Endothelial cell (in vitro differentiated cells): ENCODE measurements at places on chromosomes 16 and 17. TPM values are rescaled to one million over a fixed set of nuclear protein-coding genes. Genes with fewer than 3 reads are reported as not detected.

Gene KRTAP4-6
- not detected for total RNA-seq

Gene SMIM5
- 1.1 TPM for total RNA-seq

- no peak overlapping the region for H3K4me3 ChIP-seq
- DNase-seq, result no peak
- H3K4me1 ChIP-seq, result no peaks in the 10 kb centered on the region
- no peaks in the 10 kb centered on the region for H3K36me3 ChIP-seq
- H3K27me3 ChIP-seq, result peaks cover 4% of the 10 kb centered on the region
Observed at GRCh38 chr16:1066584-1067172, 5.9 kb upstream of the SSTR5 start.

GRCh38 chr17:8631554-8631877, 991 bp upstream of the MYH10 start:
- peak overlapping the region; percentile 89 for H3K4me3 ChIP-seq
- peaks cover 10% of the 10 kb centered on the region for H3K27me3 ChIP-seq
- no peak for DNase-seq
- peaks cover 5% of the 10 kb centered on the region for H3K36me3 ChIP-seq
- peak overlapping the region; percentile 93 for H3K27ac ChIP-seq
- H3K4me1 ChIP-seq, result peaks cover 33% of the 10 kb centered on the region

- DNase-seq, result no peak
- H3K4me1 ChIP-seq, result peaks cover 13% of the 10 kb centered on the region
- H3K27ac ChIP-seq, result no peak overlapping the region
- no peak overlapping the region for H3K4me3 ChIP-seq
Observed at GRCh38 chr17:29444589-29444988, 54.4 kb downstream of the TAOK1 start.

DNA sequence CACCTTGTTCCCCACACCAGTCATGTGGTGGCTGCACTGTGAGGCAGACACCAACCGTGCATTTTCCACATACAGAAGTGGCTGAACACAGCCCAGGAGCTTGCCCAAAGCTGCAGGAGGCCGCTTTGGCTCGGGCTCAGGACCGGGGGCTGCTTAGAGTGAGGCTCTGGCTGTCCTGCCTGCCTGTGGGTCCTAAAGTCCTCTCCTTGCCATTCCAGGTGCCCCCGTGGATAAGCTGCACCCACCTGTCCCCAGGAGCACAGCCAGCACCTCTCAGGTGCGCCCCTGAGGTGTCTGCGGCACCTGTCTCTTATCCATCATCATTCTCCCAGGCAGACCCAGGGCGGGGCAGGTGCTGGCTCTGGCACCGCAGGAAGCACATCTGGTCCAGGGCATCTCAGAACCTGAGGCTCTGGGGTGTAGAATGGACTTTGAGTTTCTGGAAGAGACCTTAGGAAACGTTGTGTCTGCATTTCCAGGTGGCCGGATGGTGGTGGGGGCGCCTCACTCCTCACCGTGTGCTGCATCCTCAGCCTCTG, 180.5 kb upstream of the ZNF469 start:
- DNase-seq, result no peak
- H3K36me3 ChIP-seq, result peaks cover 4% of the 10 kb centered on the region
- no peak overlapping the region for H3K4me3 ChIP-seq
- no peak overlapping the region for H3K27ac ChIP-seq
- H3K27me3 ChIP-seq, result no peaks in the 10 kb centered on the region

Gene SEPTIN1
- 1.6 TPM for total RNA-seq

- no peak for DNase-seq
- H3K4me1 ChIP-seq, result no peaks in the 10 kb centered on the region
- H3K27ac ChIP-seq, result no peak overlapping the region
Observed at GRCh38 chr16:58205276-58206036, 7.5 kb upstream of the CSNK2A2 start.

DNA sequence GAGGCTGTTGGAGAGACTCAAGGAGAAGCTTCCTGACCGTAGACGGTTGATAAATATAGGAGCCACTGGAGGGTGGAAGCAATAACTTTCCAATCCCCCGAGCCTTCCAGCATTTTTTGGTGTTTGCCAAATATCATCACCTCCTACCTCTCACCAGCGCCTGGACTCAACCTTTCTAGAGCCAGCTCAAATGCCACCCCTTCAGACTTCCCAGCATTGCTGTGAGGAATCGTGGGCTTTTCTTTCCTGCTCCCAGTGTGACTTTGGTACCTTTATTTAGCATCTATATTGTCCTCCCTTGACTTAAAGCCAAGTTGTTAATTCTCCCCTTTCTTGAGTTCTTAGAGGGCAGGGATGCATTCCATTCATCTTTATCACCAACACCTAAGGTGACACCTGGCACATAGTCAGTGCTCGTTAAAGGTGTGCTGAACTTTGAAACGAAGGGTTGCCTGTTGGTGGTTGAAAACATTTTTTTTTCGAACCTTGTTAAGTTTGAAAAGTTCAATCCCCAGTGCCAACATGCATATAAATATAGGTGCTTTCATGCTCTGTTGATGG, 35.3 kb upstream of the CCR7 start:
- no peaks in the 10 kb centered on the region for H3K27me3 ChIP-seq
- no peak overlapping the region for H3K4me3 ChIP-seq

DNA sequence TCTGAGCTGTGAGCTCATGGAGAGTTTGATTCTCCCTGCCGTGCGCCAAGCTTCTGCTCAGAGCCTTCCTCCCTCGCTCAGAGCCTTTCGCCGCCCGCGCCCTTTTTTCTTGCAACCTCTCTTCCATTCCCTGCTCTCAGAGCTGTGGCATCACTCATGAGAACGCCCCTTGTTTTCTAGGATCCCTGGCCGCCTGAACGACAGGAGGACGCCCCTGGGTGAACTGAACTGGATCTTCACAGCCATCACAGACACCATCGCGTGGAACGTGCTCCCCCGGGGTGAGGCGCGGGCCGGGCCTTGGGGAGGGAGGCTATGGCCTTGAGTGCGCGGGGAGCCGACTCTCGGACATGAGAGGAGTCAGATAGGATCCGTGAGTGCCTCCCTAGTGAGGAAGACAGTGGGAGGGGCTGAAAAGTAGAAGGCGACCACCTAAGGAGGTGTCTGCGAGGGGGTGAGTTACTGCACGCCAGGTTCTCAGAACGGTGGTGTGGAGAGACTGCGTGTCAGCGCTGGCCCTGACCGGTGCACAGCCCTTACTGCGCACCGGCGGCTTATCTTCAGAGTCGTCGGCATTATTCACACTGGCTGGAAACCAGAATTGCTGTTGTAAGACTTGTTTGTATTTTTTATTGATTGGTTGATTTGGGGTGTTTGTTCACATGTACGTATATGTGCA, 169.5 kb upstream of the CHMP6 start:
- peaks cover 4% of the 10 kb centered on the region for H3K36me3 ChIP-seq
- peaks cover 1% of the 10 kb centered on the region for H3K27me3 ChIP-seq
- DNase-seq, result no peak
- peaks cover 4% of the 10 kb centered on the region for H3K4me1 ChIP-seq

Gene GAA
- 93.0 TPM for total RNA-seq

Gene CSH2
- total RNA-seq, result not detected

DNA sequence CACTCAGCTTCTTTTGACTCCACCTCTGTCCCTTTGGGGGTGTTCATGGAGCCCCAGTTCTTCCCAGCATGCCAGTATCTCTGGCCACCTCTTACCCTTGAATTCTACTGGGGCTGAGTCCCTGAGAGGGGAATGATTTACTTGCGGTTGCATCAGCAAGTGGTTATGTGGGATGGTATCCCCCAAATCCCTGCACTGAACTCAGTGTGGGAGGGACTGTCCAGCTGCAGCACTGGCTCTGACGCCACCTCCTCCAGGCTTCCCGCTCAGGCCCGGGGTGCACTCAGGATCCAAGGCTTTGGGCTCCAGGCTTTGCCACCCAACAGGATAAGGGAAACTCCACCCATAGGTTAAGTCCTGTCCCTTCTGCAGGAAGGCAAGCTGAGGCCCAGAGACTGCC, 21.1 kb upstream of the BRD7 start:
- H3K4me3 ChIP-seq, result no peak overlapping the region
- H3K36me3 ChIP-seq, result no peaks in the 10 kb centered on the region
- no peak overlapping the region for H3K27ac ChIP-seq
- DNase-seq, result no peak
- H3K4me1 ChIP-seq, result peaks cover 7% of the 10 kb centered on the region
- peaks cover 3% of the 10 kb centered on the region for H3K27me3 ChIP-seq

GRCh38 chr17:58328195-58329034, at the start of gene TSPOAP1:
TSPOAP1 (minus strand) TSS chr17:58328795; CDS start chr17:58327920, 875 bp downstream.
- H3K27me3 ChIP-seq, result peaks cover 23% of the 10 kb centered on the region
- no peak within 1 kb of the TSS for H3K27ac ChIP-seq
- peak within 1 kb of the TSS; percentile 2 for H3K4me3 ChIP-seq
- H3K4me1 ChIP-seq, result peaks cover 12% of the 10 kb centered on the region
- DNase-seq, result no peak
- H3K36me3 ChIP-seq, result no peaks in the 10 kb centered on the region

DNA sequence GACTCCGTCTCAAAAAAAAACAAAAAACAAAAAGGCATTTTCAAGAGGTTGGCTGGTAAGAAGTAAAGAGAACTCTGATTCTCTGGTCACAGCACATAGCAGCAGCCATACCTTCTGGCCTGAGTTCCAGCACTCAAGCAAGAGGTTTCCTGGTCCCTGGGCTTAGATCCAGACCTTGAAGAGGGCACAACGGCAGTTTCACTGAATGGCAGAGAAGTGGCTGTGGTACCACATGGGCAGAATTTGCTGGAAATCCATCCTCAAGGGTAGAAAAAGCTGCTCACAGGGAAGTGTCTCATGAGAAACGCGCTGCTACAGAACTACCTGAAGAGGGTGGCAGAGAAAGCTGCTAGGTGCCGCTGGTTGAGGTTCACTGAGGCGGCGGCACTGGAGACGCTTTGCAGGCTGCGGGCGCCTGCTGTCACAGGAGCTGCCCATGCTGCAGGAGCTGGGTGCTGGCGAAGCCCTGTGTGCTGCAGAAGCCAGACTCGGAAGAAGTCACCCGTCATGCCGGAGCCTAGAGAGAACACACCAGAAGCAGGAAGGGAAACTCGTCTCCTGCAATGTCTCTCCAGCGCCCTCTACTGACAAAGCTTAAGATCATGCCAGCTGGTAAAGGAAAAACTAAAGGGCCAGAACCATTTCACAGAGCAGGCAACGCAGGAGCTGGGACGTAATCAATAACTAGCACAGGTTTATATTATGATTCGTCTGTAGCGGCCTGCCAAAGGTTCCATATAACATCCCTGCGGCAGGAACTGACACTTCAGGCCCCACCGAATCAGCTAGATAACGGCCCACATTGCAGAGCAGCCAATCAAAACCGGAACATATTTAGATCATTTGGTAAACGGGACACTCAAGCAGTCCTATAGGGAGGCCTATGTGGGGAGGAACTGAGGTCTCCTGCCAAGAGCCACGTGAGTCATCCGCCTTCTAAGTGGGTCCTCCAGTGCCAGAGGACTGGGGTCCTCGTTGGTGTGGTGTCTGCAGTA, 5.4 kb upstream of the ZNF213 start:
- peaks cover 24% of the 10 kb centered on the region for H3K36me3 ChIP-seq
- peaks cover 19% of the 10 kb centered on the region for H3K4me1 ChIP-seq
- H3K27me3 ChIP-seq, result peaks cover 5% of the 10 kb centered on the region
- no peak overlapping the region for H3K27ac ChIP-seq
- DNase-seq, result peak; percentile 81
- peak overlapping the region; percentile 56 for H3K4me3 ChIP-seq

Gene EFNB3
- 61.9 TPM for total RNA-seq

GRCh38 chr16:31192856-31193642, 9.5 kb downstream of the PYCARD start:
- peak overlapping the region; percentile 48 for H3K27ac ChIP-seq
- H3K4me1 ChIP-seq, result peaks cover 50% of the 10 kb centered on the region

DNA sequence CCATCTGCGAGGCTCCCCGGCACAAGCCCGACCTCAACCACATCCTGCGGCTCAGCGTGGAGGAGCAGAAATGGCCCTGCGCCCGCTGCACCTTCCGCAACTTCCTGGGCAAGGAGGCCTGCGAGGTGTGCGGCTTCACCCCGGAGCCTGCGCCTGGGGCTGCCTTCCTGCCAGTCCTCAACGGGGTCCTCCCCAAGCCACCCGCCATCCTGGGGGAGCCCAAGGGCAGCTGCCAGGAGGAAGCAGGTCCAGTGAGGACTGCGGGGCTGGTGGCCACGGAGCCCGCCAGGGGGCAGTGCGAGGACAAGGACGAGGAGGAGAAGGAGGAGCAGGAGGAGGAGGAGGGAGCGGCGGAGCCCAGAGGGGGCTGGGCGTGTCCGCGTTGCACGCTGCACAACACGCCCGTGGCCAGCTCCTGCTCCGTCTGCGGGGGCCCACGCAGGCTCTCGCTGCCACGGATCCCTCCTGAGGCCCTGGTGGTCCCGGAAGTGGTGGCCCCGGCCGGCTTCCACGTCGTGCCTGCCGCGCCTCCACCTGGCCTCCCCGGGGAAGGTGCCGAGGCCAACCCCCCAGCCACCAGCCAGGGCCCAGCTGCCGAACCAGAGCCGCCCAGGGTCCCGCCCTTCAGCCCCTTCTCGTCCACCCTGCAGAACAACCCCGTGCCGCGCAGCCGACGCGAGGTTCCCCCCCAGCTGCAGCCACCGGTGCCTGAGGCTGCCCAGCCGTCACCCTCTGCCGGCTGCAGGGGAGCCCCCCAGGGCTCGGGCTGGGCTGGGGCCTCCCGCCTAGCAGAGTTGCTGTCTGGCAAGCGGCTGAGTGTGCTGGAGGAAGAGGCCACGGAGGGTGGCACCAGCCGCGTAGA, 13.1 kb upstream of the PRR35 start:
- H3K4me3 ChIP-seq, result no peak overlapping the region
- DNase-seq, result peak; percentile 61
- H3K4me1 ChIP-seq, result no peaks in the 10 kb centered on the region
- peaks cover 7% of the 10 kb centered on the region for H3K27me3 ChIP-seq
- H3K36me3 ChIP-seq, result no peaks in the 10 kb centered on the region
- no peak overlapping the region for H3K27ac ChIP-seq

Gene G6PC1
- total RNA-seq, result not detected

Gene C16orf96
- 0.54 TPM for total RNA-seq

Gene SLC9A5
- 17.2 TPM for total RNA-seq

- H3K4me3 ChIP-seq, result no peak overlapping the region
- H3K4me1 ChIP-seq, result no peaks in the 10 kb centered on the region
- no peaks in the 10 kb centered on the region for H3K36me3 ChIP-seq
- peaks cover 3% of the 10 kb centered on the region for H3K27me3 ChIP-seq
- no peak overlapping the region for H3K27ac ChIP-seq
- no peak for DNase-seq
Observed at GRCh38 chr16:83550183-83550569, 257.6 kb upstream of the HSBP1 start.

GRCh38 chr17:18184143-18185031, 759 bp downstream of the ALKBH5 start:
- peaks cover 43% of the 10 kb centered on the region for H3K4me1 ChIP-seq
- DNase-seq, result peak; percentile 26
- H3K27ac ChIP-seq, result peak overlapping the region; percentile 90
- H3K36me3 ChIP-seq, result peaks cover 8% of the 10 kb centered on the region

GRCh38 chr17:78644224-78644623, 67.0 kb upstream of the DNAH17 start:
- no peaks in the 10 kb centered on the region for H3K36me3 ChIP-seq
- peaks cover 2% of the 10 kb centered on the region for H3K27me3 ChIP-seq
- no peak overlapping the region for H3K4me3 ChIP-seq
- H3K27ac ChIP-seq, result no peak overlapping the region
